Activated CD4-positive, alpha-beta T cell treated with anti-CD3 and anti-CD28 coated beads, Interleukin-2, amount 50 U/mL, for 1 hour (primary cell): ENCODE measurements at places on chromosomes 13 and 19.
A peak's percentile ranks its signal among the peaks of the same experiment; 100 is the strongest.

DNA sequence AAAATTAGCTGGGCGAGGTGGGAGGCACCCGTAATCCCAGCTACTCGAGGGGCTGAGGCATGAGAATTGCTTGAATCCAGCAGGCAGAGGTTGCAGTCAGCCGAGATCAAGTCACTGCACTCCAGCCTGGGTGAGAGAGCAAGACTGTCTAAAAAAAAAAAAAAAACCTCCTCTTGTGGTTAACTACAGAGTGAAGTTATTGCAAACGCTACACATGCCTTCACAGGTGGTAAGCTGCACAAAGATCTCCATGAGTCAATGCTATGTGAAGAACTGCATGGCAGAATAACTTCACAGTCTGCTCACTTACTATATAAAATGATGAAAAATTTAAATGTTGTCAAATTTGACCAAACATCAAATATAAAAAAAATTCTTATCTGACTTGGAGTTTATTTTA lies 436.8 kb downstream of the FGF14 start:
- DNase-seq, result no peak

- no peak for DNase-seq
Measured at GRCh38 chr13:79870766-79871165, 389.8 kb downstream of the NDFIP2 start.

DNA sequence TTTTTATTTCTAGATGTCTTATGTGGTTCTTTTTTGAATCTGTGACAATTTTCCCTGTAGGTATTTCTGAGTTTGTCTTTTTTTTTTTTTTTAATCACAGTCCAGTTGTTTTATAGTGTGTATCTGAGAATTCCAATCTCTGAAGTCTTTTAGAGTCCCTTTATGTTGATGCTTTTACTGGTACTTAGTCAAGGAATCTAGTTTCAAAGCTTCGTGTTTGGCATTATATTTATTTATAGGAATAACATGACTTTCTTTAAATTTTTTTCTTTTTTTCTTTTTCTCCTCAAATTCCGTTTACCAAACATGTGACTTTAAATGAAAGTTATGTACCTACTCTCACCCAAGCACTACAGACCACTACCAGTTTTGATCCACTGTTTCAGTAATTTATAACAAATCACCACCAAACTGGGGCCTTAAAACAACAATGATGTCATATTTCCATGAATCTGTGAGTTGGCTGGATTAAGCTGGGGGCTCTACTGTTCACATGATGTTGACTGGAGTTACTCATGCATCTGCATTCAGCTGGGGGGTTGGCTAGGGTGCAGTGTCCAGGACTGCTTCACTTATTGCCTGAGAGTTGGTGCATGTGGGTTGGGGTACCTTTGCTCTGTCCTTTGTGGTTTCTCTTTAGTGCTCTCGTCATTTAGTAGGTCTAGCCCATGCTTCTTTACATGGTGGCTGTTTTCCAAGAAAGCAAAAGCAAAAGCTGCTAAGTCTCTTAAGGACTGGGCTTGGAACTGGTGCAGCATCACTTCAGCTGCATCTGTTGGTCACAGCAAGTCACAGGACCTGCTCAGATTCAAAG lies 22.3 kb downstream of the KCTD4 start:
- DNase-seq, result no peak

DNA sequence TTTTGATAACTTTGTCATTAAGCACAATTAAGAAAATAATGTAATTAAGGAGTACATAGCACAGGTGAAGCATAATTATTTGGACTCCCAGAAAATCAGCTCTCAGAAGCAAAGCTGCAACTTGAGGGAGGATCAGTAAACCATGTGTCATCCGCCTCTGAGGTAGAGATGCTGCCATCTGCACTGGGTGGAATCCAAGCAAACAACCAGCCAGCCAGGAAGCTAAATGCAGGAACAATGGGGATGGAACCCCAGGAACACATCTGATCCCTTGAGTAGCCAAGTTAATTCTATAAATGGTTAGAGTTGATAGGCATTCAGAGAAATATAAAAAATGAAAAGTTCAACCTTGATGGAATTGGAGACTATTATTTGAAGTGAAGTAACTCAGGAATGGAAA lies 520.2 kb downstream of the RFC3 start:
- no peak for DNase-seq

GRCh38 chr13:20431687-20432384 lies 93.8 kb downstream of the CRYL1 start:
- DNase-seq, result no peak

DNA sequence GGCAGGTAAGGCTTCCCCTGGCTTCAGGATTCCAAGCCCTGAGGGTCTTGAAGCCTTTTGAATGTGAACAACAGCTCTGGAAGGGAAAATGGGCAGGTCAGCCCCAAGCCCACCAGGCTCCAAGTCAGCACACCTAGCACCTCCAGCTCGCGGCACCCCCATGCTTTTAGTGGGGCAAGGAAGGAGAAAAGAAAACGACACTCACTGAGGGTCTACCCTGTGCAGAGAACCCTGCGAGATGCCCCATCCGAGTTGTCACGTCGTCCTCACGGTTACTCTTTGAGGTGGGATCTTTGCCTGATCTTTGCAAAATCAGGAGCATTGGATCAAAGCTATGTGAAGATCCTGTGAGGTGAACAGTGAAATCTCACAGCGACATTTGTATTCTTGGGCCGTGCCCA lies 5.7 kb upstream of the F10 start:
- no peak for DNase-seq

- no peak for DNase-seq
Measured at GRCh38 chr19:47057328-47057727, 8.9 kb upstream of the TMEM160 start.

DNA sequence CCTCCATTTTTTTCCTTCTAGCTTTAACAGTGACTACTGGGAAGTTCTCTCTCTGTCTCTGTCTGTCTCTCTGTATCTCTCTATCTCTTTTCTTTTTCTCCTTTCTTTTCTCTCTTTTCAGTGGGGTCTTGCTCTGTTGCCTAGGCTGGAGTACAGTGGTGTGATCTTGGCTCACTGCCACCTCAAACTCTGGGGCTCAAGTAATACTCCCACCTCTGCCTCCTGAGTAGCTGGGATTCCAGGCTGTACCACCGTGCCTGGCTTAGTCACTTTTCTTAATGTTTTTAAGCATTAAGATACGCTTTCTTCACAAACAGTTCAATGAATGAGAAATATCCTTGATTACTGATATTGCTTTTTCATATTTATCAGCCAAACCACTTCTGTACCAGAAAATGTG lies 13.1 kb downstream of the PCCA start:
- DNase-seq, result no peak

- no peak for DNase-seq
Measured at GRCh38 chr13:26442541-26442940, 114.9 kb upstream of the WASF3 start.

GRCh38 chr19:447816-448560 lies 12.8 kb downstream of the SHC2 start:
- no peak for DNase-seq

DNA sequence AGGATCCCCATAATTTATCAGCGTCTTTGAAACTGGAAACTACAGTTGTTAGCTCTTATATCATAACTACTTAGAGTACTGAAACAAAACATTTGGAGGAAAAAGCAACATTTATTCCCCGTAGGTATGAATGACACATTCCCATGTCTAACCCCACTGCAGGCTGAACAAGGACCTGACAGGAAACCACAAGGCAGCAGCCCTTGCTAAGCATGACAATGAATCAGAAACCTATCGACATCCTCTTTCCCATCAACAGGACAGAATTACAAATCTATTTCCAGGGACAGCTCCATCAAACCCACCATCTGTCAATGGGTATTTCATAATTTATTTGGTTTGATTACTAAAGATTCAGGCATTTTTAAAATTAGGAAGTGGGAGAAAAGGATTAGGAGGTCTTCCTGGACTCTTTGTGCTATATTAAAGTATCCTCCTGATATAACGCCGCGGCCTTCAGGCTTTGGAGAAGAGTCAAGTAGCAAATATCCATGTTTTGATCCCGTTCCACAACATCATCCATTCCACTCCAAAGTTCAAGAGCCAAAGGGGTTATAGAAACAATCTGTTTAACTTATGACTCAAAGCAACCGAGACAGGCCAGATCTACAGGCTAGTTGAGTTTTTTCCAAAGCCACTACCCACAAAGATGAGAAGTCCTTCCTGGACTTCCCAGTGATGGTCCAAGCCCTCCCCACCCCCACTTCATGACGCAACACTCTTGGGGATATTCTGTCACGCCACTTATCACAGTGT lies 51.1 kb downstream of the FAM216B start:
- no peak for DNase-seq

- DNase-seq, result peak; percentile 99
Measured at GRCh38 chr19:53196777-53197396, 3.7 kb upstream of the ZNF665 start.

DNA sequence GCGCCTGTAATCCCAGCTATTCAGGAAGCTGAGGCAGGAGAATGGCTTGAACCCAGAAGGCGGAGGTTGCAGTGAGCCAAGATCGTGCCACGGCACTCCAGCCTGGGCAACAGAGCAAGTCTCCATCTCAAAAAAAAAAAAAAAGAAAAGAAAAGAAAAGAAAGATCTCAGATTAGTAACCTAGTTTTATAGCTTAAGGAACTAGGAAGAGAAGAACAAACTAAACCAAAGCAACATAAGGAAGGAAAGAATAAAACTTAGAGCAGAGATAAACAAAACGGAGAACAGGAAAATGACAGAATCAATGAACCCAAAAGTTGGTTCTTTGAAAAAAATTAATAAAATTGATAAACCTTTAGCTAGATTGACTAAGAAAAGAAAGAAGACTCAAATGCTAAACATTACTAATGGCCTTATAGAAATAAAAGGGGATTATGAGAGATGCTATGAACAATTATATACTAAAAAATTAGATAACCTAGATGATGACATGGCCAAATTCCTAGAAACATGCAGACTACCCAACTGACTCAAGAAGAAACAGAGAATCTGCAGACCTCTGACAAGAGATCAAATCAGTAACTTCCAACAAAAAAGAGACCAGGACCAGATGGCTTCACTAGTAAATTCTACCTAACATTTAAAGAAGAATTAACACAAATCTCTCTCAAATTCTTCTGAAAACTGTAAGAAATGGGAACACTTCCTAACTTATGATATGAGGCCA lies 68.2 kb downstream of the CDADC1 start:
- no peak for DNase-seq

GRCh38 chr13:30157616-30157993 lies 149.7 kb downstream of the KATNAL1 start:
- DNase-seq, result no peak

- no peak for DNase-seq
Measured at GRCh38 chr19:49643466-49643865, 1.5 kb downstream of the SCAF1 start.

DNA sequence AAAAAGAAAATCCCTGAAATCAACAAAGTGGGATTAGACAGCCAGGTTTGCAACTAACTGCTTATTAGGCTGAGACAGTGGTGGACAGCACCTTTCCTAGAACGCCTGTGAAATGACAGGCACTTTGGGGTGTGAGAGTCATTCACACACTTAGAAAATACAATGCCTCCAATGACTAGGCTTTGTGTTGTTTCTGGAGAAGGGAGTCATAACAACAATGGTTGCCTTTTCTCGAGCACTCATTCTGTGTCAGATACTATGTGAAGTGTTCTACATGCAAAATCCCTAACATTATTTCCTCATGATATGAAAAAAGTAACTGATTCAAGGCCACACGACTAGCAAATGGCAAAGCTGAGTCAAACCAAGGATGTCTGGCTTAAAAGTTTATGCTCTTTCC lies 41.2 kb downstream of the SACS start:
- no peak for DNase-seq

DNA sequence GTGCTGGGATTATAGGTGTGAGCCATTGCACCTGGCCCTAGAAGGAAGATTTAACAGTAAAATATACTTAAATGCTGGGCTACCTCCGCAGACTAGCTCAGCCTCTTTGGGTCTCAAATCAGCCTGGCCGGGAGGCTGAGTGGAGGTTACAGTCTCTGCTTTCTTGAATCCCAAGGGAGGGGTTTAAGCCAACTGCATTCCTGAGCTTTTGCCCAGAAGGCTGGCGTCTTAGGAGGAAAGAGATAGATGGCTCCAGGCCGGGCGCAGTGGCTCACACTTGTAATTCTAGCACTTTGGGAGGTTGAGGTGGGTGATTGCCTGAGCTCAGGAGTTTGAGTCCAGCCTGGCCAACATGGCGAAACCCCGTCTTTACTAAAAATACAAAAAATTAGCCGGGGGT lies 623 bp upstream of the C5AR1 start:
- DNase-seq, result no peak

DNA sequence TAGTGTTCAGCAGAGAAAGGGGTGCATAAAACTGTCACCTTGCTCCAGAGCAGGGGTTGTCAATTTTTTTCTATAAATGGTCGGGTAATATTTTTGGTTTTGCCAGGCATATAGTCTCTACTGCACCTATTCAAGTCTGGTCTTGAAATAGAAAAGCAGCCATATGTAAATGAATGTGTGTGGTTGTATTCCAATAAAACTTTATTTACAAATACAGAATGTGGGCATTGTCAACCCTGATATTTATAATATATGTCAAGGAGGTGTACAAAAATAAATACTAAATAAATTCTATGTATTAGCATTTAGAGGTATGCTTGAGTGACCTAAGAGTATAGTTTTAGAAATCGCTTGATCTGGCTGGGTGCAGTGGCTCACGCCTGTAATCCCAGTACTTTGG lies 97.6 kb upstream of the SPRY2 start:
- no peak for DNase-seq

GRCh38 chr19:15282311-15282705 lies 50.0 kb downstream of the BRD4 start:
- no peak for DNase-seq

DNA sequence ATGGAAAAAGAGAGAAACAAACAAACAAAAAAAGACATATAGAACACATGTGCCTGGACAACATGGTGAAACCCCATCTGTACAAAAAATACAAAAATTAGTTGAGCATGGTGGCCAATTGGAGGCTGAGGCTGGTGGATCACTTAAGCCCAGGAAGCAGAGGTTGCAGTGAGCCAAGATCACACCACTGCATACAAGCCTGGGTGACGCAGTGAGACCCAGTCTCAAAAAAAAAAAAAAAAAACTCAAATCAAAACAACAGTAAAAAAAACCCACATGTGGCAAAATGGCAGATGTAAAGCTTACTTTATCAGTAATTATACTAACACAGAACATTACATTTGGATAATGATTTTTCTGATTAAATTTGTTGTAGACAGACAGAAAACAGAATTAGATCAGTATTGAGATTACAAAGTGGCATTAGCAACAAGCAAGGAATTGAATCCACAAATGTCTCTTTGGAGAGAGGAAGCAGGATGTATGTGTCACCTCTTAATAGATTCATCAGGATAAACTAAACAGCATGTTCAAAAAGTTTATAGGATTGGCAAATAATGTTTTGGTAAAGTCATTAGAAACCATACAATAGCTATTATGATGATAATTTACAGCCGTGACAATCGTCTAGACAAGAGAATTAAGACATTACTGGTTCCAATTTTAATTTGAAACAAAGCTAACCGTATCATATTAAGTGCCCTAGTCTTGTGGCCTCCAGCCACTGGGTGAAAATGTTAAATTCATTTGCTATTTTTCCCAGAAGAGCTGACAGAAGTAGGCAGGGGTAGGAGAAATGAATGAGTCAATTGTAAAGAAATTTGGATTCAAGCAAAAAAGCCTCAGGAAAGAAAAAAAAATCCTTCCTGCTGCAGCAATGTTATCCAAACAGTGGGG lies 206.0 kb downstream of the FGF14 start:
- no peak for DNase-seq
